ENCODE measurements at places on chromosomes 6 and 20.
A peak's percentile ranks its signal among the peaks of the same experiment; 100 is the strongest.

GRCh38 chr20:48158014-48158413 lies 372.7 kb upstream of the SULF2 start:
- no peak for DNase-seq

- peak; percentile 81 for DNase-seq
Observed at GRCh38 chr20:36836591-36837269, 39.2 kb upstream of the TLDC2 start.

GRCh38 chr20:59231124-59231804 lies 67.6 kb downstream of the ZNF831 start:
- no peak for DNase-seq

DNA sequence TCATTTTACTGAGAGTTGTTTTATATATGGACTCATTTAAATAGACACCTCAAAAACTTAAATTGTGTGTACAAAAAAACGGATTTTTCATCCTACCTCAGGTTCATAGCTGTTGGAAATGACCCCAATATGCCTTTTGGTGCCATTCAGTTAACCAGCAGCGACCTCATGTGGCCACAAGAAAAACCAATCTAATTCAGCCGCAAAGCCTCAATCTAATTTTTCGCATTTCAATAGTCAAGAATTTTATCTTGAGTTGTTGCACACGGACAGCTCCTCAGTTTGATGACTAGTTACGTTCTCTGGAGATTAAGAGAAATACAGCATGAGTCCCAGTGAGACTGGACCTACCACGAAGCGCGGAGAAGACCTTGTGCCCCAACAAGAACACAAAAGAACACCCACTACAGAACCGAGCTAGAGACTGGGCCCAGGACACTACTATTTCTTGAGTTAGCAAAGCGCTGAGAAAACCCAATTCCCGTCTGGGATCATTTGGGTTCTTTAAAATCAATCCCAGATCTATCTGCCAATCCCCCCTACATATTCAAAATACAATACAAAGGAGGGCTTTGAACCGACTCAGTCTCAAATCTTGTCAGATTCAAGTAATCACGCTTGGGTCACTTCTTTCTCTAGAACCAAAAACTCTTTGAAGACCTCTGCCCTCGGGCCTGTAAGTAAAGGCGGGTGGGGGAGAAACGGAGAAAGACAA lies 1.1 kb downstream of the TCP11 start:
- DNase-seq = peak; percentile 62

DNA sequence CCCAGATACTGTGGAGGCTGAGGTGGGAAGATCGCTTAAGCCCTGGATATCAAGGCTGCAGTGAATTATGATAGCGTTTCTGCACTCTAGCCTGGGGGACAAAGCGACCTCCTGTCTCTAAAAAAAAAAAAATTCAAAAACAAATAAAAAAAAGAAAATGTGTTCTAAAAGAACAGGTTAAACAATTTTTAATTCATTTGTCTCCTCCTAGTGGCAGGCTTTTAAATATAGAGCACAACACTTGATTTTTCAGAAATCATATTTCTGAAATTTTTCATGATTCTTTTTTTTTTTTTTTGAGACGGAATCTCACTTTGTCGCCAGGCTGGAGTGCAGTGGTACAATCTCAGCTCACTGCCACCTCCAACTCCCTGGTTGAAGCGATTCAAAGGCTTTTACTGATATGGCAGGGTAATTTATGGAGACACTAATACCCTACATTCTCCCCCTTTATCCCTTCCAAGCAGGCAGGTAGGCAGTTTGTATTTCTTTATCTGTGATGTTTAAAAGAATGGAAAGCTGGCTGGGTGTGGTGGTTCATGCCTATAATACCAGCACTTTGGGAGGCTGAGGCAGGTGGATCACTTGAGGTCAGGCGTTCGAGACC lies 8.7 kb upstream of the GTF3C6 start:
- no peak for DNase-seq

- DNase-seq = no peak
Observed at GRCh38 chr6:16190214-16190613, 48.2 kb upstream of the GMPR start.

DNA sequence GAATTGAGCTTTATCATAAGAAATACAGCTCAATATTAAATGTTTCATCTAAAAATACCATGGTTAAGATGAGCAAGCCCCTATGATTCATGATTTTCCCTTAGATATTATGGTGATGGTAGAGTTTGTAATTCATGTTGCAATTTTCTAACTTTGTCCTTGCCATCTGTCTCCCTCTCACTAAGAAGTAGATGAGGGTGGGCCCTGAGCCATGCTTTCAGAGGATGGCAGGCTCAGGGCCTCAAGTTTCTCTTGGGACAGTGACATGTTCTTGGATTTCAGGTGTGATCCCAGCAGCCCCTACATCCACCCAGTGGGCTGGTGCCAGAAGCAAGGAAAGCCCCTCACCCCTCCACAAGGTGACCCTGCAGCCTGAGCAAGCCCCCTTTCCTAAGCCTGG lies 25.6 kb downstream of the L3MBTL1 start:
- DNase-seq = no peak

DNA sequence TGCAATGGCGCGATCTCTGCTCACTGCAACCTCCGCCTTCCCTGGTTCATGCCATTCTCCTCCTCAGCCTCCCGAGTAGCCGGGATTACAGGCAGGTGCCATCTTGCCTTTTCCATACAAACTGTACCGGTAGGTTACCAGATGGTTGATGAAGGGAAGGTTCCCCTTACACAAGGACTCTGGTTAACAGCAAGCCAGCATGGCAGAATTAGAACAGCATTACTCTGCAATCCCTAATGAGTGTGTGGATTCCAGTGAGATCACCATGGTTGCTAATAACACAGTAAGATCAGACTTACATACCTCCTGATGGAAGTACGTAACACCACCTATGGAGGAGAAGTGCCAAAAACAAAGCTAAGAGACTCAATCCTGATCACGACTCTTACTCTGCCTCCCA lies 51.7 kb downstream of the TTI1 start:
- DNase-seq = no peak

DNA sequence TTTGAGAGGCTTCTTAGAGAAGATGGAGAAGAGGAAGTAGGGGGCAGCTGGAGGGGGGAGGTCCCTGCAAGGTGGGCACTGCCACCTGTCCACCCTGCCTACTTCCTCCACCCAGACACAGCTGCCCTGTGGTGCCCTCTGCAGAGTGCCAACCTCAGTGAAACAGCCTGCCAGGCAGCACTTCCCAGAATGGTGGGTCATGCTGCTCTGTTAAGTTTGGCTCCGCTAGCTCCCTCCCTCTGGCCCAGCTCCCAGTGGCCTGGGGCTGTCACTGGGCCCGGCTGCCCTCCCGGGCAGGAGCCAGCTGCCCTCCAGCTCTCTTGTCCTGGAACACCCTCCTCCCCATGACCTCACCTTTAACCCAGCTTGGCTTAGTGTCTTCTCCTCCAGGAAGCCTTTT lies 5.1 kb upstream of the EPB41L1 start:
- DNase-seq = no peak

DNA sequence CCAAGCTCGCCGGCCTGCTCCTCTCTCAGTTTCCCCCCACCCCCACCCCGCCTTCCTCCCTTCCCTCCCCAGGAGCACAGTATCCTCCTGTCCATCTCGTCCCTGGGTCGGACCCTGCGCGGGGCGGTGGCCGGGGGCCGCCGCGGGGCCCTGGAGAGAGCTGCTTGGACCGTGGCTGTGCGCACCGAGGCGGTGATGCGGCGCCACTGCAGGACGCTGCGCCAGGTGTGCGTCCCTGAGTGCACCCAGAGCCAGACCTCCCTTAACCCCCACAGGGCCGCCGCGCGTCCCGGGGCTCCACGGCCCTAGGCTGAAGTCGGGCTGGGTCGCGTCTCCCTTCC lies 2.2 kb downstream of the C20orf204 start:
- no peak for DNase-seq

- no peak for DNase-seq
Observed at GRCh38 chr6:131680868-131681267, 20.3 kb downstream of the OR2A4 start.

- no peak for DNase-seq
Observed at GRCh38 chr6:136166815-136167214, 83.3 kb downstream of the MTFR2 start.

DNA sequence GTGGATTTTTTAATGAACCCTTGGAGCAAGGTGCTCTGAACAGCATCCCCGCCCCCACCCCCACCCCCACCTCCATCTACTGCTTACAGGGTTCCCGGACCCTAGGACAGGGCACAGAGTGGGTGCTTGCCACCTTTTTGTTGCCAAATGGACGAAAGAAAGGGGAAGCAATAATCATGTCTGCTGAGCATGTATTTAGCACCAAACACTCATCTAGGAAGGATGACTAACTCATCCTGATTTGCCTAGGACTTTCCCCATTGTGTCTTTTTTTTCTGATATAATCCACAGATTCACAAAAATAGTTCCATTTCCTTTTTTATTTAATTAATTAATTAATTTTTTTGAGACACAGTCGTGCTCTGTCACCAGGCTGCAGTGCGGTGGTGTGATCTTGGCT lies 1.2 kb upstream of the PLTP start:
- DNase-seq = no peak

GRCh38 chr20:23339986-23340385 lies 10.6 kb upstream of the NXT1 start:
- DNase-seq = no peak

DNA sequence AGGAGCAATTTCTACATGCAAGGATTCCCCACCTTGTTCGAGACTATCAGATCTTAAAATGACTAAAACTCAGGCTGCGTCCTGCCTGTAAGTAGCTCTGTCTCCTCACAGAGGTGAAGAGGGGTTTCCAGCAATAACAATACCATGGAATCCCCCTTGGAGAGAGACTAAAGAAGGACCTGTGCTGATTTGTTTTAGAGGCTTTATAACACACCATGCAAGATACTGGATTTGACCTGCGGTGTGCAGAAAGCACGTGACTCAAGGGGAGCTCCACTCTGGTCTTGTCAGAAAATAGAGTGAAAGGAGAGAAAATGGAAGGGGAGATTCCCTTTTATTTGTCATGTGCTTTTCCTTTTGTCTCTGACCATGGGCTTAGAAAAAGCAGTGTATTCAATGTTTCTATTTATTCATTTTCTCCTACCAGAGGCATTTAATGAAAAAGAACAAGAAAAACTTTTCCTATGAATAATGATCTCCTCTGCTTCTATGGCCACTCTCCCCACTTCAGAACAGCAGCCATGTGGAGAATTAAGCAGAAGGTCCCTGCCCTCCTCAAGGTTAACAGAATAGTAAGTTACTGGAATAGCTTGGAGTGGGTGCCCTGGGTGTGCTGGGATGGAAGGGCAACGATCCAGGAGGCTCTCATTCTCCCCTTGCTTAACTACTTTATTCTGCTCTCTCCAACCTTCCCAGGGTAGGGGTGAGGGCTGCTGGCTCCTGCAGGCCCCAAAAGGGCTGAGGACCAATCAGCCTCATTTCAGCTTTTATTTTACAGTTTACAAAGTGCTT lies 19.2 kb upstream of the MRPS10 start:
- peak; percentile 67 for DNase-seq

- no peak for DNase-seq
Observed at GRCh38 chr6:161064915-161065314, 73.3 kb downstream of the MAP3K4 start.

Data from GM13976 (cell line).